ENCODE measurements at places on chromosomes 3 and 15.

DNA sequence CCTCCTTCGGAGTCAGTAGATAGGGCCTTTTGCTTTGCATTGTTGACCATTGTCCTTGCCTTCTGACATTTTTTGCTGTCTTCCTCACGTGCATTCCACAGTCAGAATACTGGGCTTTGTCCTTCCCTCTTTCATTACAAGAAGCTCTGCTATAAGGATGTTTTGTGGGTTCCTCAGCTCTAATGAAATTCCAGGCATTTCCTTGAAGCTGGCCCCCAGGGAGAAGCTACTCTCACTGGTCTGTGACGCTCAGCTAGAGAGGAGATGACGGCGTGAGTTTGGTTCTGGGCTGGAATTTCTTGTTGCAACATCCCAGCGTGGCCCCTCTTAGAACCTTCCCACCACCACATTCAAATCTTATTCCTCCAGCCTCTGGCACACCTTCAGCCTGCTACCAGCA lies 210.2 kb downstream of the TJP1 start:
- peak; percentile 26 for DNase-seq

GRCh38 chr3:64228110-64228509 lies 2.8 kb upstream of the PRICKLE2 start:
- DNase-seq: no peak

DNA sequence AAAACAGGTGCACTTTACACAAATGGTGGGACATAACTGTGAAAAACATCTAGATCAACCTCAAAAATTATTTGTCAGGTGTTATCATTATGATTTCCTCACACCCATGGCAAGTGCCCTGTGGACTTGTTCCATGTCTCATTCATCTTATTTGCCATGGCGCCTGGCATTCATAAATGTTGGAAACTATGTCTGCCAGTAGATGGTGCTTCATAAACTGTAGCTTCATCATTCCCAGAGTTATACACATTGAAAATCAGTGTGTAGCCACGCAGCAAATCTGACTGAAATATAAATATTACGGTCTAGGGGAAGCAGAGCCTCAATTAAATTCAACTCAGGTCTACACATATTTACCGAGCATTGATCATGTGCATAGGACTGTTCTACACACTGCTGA lies 90.7 kb downstream of the IMPG2 start:
- DNase-seq: peak; percentile 30

GRCh38 chr3:39192490-39193092 lies at the start of gene XIRP1:
XIRP1 (minus strand) TSS chr3:39192595; CDS start chr3:39189445, 3,150 bp downstream.
- no peak for DNase-seq

DNA sequence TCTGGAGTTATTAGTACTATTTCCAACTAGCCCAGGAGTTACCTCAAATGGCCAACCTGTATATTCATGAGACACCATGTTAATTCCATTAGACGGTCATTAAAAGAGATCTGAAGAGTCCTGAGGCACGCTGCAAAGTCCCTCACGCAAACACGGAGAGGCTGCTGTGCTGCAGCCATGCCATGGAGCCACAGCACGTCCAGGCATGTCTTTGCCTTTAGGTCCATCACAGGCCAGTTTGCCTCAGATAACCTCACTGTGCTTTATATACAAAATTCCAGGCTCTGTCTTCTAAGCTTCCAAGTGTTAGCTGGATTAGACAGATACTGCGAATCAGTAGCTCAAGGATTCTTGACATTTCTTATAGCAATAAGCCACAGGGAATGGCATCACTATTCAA lies 9.8 kb upstream of the PLAAT1 start:
- no peak for DNase-seq

- no peak for DNase-seq
These were observed 49.5 kb upstream of the CMSS1 start for GRCh38 chr3:99768126-99768525.

- DNase-seq: peak; percentile 56
These were observed 18.0 kb downstream of the PDIA5 start for GRCh38 chr3:123084738-123085237.

DNA sequence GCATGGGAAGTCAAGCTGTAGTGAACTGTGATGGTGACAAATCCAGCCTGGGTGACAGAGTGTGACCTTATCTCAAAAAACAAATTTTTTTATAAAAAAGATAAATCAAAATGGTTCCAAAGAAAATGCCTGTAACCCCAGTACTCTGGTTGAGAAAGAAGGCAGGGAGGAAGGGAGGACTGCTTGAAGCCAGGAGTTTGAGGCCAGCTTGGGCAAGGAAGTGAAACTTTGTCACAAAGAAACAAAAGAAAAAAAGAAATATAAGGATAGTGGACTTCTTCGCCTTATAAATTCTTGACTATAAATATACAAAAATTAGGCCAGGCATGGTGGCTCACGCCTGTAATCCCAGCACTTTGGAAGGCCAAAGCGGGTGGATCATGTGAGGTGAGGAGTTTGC lies 34.1 kb downstream of the SMARCC1 start:
- DNase-seq: no peak

- DNase-seq: no peak
These were observed 217.4 kb upstream of the CD96 start for GRCh38 chr3:111324645-111325044.

DNA sequence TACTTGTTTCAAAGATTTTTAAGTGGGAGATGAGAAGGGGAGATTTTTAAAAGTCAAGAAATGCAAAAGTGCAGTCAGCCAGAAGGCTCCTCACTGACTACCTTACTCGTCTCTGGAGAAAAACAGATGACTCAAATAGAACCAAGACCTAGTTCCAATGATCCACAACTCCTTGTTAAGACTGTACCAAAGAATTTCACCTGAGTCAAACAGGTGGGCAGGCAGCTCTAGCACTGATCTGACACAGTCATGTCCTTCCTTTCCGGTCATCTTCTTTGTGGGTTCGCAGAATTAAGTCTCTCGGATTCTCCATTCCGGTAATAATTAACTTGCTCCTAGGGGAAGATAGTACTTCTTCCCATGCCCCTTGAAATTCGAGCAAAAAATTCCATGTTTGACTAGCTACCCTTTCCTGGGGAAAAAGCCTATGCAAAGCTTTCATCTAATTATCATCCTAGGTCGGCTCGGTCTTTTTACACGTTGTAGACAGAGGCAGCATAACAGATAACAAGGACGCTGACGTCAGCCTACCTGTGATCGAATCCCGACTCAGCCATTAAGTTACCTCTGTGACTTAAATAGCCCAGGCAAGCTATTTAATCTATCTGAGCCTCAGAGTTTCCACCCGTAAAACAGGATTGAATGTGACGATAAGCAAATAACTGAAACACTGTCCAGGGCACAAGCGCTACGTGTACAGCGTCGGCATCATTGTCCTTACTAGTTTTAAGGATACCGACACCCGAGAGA lies 758 bp downstream of the SELENOK start:
- no peak for DNase-seq

GRCh38 chr3:9915254-9916141 lies 1.4 kb upstream of the IL17RC start:
- peak; percentile 88 for DNase-seq

- no peak for DNase-seq
These were observed 151.0 kb downstream of the CD47 start for GRCh38 chr3:107939691-107940442.

DNA sequence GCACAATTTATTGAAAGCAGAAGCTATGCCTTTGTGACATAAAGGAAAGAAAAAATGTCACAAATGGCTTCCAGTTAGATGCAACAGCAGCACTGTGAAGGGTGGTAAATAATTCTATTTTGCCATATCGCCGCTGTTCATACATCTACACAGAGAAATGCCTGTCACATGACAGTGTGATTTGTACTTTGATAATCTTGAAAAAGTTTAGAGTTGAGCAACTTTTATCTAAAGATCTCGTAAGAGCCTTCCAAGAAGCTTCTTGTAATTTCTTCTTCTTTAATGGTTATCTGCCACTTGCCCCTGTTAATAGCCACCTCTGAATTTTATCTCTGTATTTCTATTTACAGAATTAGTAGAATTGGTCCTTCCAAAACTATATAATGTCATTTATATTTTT lies 192.3 kb downstream of the ATP8B4 start:
- DNase-seq: no peak

DNA sequence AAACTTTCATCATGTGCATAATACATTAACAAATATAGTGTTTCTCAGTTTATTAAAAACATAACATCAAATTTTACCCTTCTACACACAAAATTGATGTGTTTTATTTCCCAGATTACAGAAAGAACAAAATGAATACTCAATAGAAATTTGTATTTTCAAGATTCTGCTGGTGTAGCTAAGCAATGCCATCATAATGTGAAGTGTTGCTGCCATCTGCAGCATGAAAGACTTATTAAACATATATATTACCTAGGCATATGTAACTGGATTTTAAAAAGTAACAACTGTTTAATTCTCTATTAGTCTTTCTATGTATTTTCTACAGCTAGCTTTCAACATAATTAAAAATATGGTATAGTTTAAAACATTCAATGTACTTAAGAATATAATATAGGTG lies 27.5 kb downstream of the PLSCR5 start:
- DNase-seq: peak; percentile 78

DNA sequence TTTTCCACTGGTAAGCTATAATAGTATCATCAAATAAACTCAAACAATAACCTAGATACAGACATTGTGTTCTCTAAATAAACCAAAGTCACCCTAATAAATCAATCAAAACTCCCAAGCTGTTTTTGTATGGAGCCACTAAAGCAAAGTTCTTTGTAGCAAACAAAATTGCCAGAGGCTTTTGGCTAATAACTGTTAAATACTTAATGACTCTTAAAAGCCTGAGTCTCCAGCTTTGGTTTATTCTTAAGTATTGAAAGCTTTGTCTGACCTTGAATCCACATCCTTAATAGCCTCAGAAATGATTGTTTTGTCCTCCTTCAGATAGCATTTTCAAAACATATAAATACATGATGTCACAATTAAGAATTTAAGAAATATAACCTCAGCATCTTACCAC lies 725.3 kb downstream of the SI start:
- DNase-seq: no peak

- no peak for DNase-seq
These were observed 14.9 kb upstream of the C3orf22 start for GRCh38 chr3:126573492-126574117.

DNA sequence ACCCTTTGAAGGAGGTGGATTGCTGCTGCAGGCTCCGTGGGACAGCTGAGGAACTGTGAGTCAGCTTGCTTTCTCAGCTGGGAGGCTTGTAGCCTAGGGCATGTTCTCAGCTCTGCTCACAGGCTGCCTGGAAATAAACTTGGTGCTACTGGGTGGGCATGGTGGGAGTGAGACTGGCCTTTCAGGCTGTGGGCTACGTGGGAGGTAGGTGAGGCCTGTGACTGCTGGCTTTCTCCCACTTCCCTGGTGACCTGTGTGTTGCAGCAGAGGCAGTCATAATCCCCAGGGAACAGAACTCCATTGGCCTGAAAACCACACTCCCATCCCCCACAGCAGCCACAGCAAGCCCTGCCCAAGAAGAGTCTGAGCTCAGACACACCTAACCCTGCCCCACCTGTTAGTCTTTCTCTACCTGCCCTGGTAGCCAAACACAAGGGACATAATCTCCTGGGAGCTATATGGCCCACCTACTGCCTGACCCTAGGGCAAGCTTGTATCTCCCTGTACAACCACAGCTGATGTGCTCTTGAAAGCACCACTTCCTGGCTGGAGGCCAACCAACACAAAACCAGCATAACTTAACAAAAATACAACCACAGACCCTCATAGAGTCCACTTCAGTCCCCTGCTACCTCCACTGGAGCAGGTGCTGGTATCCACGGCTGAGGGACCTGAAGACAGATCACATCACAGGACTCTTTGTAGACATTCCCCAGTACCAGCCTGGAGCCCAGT lies 236.5 kb downstream of the SQOR start:
- peak; percentile 86 for DNase-seq

DNA sequence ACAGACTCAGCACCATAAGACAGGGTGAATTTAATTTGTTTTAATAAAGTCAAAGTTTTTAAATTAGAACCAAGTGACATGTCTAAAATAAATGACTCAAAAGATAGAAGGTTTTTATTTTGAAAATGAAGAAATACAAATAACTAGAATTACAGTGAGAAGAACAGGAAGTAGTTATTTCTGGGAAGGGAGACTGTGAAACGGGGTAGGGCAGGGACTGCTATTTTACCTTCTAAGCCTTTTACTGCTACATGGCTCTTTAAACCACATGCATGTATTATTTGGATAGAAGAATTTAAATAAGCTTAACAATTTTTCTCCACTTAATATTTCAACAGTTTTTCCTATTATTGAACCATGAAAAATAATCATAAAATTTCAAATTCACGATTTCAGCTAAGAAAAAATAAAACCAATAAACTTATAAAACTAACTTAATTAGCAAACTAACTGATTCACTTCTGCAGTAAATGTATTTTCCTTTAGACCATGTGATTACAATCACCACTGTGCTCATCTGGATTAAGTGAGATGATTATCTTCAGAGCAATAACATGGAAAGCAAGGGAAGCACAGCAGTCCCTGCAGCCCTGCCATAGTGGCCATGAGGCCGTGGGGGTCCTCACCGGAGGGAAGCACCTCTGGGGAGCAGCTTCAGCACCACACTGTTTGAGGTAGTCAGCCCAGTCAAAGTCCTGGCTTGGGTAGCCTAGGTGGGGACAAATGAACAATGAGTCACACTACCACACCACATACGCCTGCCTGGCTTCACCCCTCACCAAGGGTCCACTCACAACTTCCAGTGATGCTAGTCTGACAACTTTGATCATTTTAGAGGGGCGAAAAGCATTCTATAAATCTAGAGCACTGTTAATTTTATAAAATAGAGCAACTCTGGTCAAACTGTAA lies 28.3 kb upstream of the STIMATE start:
- no peak for DNase-seq

DNA sequence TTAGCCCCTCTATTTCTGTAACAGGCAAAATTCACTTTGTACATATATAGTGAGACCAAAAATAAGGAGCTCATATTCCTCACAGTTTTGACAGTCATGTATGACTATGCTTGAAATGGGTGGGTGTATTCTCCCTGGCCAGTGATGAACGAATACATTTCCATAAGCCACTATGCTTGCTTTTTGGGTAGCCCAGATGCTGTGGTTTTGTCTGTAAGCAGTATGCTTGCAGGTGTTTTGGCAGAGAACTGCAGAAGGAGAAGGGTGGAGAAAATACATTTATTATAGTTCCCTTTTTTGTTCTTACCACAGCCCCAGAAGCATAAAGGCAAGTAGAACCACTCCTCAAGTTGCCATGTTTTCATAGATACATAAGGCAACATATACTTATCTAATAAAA lies 131.2 kb downstream of the RBMS3 start:
- DNase-seq: no peak

GRCh38 chr3:58238830-58239229 lies 1.2 kb downstream of the ABHD6 start:
- DNase-seq: no peak

DNA sequence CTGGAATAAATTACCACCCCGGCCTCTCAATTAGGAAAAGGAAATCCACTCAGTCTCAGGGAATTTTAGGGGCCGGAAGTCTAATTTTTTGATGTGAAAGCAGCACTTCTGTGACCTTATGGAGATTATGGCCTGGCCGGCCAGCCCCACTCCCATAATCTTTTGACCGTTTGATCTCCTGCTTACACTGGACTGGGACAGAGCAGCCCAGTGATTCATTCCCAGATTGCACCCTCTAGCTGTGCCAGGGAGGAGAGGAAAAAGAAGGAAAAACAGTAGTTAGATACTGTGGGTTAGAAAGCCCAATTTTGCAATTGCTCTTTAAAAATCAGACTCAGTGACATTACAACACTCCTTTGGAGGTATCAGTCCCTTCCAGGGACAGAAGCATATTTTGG lies 32.4 kb downstream of the GJD2 start:
- DNase-seq: peak; percentile 49

GRCh38 chr3:49553324-49553691 lies 969 bp upstream of the BSN start:
- DNase-seq: no peak

- no peak for DNase-seq
These were observed 5.0 kb downstream of the CD47 start for GRCh38 chr3:108085810-108086350.

GRCh38 chr3:128076483-128077201 lies 24.4 kb downstream of the SEC61A1 start:
- DNase-seq: peak; percentile 52

Data from foreskin fibroblast (primary cell).